ENCODE measurements at places on chromosomes 11 and 22. TPM values are rescaled to one million over a fixed set of nuclear protein-coding genes. Genes with fewer than 3 reads are reported as not detected.
A peak's percentile ranks its signal among the peaks of the same experiment; 100 is the strongest.

DNA sequence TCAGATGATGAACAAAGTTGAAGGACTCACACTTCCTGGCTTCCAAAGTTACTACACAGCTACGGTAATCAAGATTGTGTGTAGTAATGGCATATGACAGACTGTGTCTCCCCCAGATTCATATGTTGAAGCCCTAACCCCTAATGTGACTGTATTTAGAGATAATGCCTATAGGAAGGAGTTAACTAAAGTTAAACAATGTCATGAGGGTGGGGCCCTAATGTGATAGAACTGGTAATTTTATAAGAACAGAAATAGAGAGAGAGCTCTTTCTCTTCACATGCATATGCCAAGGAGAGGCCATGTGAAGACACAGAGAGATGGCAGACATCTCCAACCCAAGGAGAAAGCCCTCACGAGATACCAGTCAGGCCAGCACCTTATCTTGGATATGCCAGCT is 8.0 kb downstream of the AAMDC start:
- no peak for DNase-seq

GRCh38 chr11:72595292-72595684 is 78.9 kb downstream of the PDE2A start:
- no peak for DNase-seq

- no peak for DNase-seq
Observed at GRCh38 chr22:30277547-30278344, 11.1 kb upstream of the OSM start.

DNA sequence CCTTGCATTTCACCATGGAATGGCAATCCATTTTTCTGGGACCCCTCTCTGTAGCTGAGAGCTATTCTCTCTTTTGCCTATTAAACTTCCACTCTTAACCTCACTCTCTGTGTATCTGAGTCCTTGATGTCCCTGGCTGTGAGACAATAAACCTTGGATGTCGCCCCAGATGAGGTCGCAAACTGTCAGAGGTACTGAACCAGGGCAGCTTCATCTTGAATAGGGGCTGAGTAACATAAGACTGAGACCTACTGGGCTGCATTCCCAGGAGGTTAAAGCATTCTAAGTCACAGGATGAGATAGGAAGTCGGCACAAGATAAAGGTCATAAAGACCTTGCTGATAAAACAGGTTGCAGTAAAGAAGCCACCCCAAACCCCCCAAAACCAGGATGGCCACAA is 68.0 kb downstream of the RSF1 start:
- no peak for DNase-seq

- no peak for DNase-seq
Observed at GRCh38 chr11:20066013-20066782, 94.1 kb downstream of the DBX1 start.

DNA sequence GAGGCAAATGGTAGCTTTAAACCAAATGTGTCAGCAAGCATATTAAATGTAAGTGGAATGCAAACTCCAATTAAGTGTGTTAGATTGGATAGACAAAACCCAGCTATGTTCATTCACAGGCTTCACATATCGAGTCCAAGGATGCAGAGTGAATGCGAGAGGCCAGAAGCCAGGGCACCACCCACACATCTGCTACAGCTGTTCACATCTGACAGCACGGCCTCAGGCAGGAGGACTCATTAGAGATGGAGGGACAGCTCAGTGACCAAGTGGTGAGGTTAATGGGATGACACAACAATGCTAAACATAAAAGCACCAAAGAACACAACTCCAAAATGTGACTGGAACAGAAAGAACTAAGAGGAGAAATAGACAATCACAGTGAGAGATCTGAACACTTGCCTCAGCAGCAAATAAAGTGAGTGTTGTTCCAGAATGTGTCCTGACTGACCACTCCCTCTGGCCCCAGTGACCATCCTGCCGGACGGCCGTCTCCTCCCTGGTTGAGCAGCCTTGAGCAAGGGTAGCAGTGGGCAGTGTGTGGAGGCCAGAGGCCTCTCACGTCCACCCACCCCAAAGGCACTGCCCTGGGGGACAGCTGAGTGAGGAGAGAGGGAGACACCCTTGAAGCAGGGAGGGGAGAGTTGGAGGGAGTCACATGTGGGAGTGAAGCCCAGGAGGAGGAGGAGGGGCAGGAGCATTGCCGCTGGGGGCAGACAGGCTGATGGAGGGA is 23.8 kb downstream of the ALG12 start:
- no peak for DNase-seq

- DNase-seq = no peak
Observed at GRCh38 chr11:64564947-64565889, 25.8 kb upstream of the SLC22A12 start.

DNA sequence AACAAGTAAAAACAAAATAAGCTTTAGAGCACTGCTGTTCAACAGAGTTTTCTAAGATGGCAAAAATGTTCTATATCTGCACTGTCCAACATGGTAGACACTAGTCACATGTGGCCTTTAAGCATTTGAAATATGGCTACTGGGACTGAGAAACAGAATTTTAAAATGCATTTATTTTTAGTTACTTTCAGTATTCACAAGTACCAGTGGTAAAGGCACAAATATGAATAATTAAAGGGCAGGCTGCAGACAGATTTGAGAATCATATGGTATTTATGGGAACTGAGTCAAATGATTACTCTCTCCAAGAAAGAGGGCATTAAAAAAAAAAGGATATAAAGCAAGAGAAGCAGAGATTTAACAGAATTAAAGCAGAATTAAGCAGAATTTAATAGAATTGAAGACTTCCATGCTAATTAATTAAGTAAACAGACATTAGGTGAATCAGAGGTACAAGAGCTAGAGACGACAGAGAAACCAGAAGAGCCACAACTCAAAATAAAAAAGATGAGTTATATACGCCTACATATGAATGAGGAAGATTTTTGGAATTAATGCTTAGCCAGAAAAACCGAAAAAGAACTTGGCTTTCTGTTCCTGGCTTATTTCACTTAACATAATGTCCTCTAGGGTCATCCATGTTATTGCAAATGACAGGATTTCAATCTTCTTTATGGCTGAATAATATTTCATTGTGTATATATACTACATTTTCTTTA is 160.4 kb downstream of the ATG16L2 start:
- no peak for DNase-seq

GRCh38 chr11:40219401-40219800 is 1240.1 kb downstream of the LRRC4C start:
- DNase-seq = no peak

DNA sequence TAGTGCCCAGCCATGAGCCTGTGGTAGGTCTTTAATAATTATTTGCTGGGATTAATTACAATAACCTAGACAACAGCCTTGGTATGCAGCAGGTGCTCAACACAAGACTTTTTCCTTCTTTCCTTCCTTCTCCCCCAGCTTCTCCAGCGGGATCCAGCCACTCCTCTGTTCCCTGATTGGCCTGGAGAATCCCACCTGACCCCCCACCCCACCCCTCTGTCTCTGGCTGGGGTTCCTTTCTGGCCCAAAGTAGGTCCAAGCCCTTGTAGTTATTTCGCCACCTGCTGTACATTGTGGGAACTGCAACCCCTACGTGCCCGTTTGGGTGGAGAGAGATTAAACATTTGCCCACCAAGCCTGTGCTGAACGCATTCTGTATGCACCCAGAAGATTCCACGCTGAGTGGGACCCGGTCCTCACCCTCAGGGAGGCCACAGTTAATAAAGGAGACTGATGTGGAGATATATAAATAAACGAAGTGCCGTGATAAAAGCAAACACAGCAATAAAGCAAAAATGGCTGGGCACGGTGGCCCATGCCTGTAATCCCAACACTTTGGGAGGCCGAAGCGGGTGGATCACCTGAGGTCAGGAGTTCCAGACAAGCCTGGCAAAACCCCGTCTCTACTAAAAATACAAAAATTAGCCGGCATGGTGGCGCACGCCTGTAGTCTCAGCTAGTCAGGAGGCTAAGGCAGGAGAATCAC is 32.1 kb upstream of the DGKZ start:
- DNase-seq = peak; percentile 93

GRCh38 chr11:64165481-64165841 is 452 bp downstream of the MACROD1 start:
- peak; percentile 68 for DNase-seq

- peak; percentile 64 for DNase-seq
Observed at GRCh38 chr11:119509969-119510401, 87.0 kb upstream of the THY1 start.

- DNase-seq = no peak
Observed at GRCh38 chr11:117356126-117356890, 28.7 kb downstream of the CEP164 start.

DNA sequence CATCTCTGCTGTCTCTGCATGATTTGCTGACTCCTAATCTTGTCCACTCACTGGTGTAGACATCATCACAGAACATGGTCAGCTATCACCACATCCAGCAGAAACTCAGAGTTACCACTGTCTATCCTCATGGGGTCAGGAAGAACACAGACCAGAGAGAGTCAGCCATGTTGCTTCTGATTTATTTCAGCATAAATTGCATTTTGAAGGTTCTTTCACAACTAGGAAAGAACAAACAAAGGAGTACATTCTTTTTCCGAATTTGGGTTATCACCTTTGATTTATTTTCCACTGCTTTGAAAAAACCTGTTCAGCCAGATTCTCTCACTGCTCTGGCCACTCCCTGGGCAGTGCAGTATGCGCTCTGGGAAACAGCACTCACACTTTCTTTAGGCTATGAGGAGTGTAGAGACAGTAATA is 172.0 kb upstream of the MTMR2 start:
- DNase-seq = no peak

GRCh38 chr11:105884436-105884835 is 137.6 kb downstream of the MSANTD4 start:
- DNase-seq = no peak

GRCh38 chr11:4713241-4713640 is 8.7 kb downstream of the MMP26 start:
- DNase-seq = no peak

GRCh38 chr22:32528984-32529982 is 54.7 kb downstream of the FBXO7 start:
- DNase-seq = peak; percentile 85

RASGRP2 gene
- total RNA-seq = 14.5 TPM

ZNRF3 gene
- total RNA-seq = 2.3 TPM

PRSS23 gene
- total RNA-seq = 43.9 TPM

GLB1L2 gene
- total RNA-seq = 10.2 TPM

CATSPERZ gene
- not detected for total RNA-seq

LYVE1 gene
- total RNA-seq = not detected

TNNI2 gene
- not detected for total RNA-seq

MYRF gene
- total RNA-seq = 1.1 TPM

RPS6KA4 gene
- 46.3 TPM for total RNA-seq

RAG2 gene
- total RNA-seq = not detected

PHF21B gene
- total RNA-seq = 0.07 TPM

OR10A2 gene
- not detected for total RNA-seq

LIF gene
- 511 TPM for total RNA-seq
